Type B pancreatic cell (in vitro differentiated cells): ENCODE measurements at places on chromosomes 11 and 22. TPM values are rescaled to one million over a fixed set of nuclear protein-coding genes. Genes with fewer than 3 reads are reported as not detected.

Gene CRY2
- total RNA-seq = 27.7 and 37.0 TPM in 2 replicates

DNA sequence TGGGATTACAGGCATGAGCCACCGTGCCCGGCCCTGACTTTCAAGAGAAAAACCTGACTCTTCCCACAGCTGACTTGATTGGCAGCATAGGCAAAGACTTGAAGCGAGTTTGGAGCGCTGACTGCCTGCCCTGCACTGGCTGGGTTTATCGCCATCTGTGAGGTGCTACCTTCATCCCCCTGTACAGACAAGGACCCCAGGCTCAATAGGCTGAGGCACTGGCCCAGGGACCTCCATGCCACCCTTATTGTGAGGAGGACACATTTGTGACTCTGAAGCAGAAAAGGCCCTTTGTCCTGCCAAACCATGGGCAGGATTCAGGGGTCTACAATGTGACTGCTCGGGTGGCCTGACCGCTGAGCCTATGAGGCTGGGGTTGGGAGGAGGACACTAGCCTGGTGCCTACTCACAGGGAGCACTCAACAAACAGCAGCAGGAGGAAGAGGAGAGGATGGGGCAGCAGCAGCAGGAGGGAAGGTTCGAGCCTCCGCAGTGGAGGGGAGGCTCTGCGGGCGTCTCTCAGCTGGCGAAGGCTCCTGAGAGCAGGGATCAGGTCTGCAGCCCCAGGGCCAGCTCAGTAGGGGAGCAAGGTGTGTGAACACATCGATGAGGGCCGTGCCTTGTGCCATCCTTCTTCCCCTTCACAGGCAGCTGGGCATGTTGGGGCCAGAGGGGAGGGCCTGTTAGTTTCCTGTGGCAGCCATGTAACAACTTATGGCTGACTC is 72.9 kb upstream of the WNT7B start:
- no peak overlapping the region for H3K27ac ChIP-seq
- peaks cover 35% of the 10 kb centered on the region for H3K27me3 ChIP-seq
- no peak overlapping the region for H3K4me3 ChIP-seq
- H3K36me3 ChIP-seq = no peaks in the 10 kb centered on the region
- DNase-seq = no peak
- H3K4me1 ChIP-seq = peaks cover 8% of the 10 kb centered on the region

Gene BRD1
- total RNA-seq = 51.1 and 53.0 TPM in 2 replicates

- no peak for DNase-seq
- H3K27me3 ChIP-seq = no peaks in the 10 kb centered on the region
- H3K27ac ChIP-seq = no peak overlapping the region
- no peaks in the 10 kb centered on the region for H3K36me3 ChIP-seq
- peaks cover 8% of the 10 kb centered on the region for H3K4me1 ChIP-seq
Measured at GRCh38 chr11:70090961-70091381, 12.9 kb downstream of the ANO1 start.

- no peaks in the 10 kb centered on the region for H3K4me1 ChIP-seq
- DNase-seq = no peak
- H3K27me3 ChIP-seq = no peaks in the 10 kb centered on the region
- H3K27ac ChIP-seq = no peak overlapping the region
- no peaks in the 10 kb centered on the region for H3K36me3 ChIP-seq
Measured at GRCh38 chr22:48588878-48589450, 1238.7 kb downstream of the BRD1 start.

- no peak overlapping the region for H3K27ac ChIP-seq
- DNase-seq = peak; percentile 31
- H3K27me3 ChIP-seq = peaks cover 72% of the 10 kb centered on the region
- H3K4me1 ChIP-seq = peaks cover 11% of the 10 kb centered on the region
Measured at GRCh38 chr22:49672014-49672516, 155.6 kb downstream of the BRD1 start.

GRCh38 chr11:63838150-63838677 is 696 bp upstream of the MARK2 start:
- peak overlapping the region; percentile 83 for H3K27ac ChIP-seq
- peaks cover 48% of the 10 kb centered on the region for H3K4me1 ChIP-seq
- H3K27me3 ChIP-seq = no peaks in the 10 kb centered on the region

GRCh38 chr11:47489395-47489755 is 40.4 kb upstream of the RAPSN start:
- DNase-seq = no peak
- no peaks in the 10 kb centered on the region for H3K4me1 ChIP-seq
- no peaks in the 10 kb centered on the region for H3K27me3 ChIP-seq
- peaks cover 24% of the 10 kb centered on the region for H3K36me3 ChIP-seq

GRCh38 chr22:48321986-48322545 is 1505.6 kb downstream of the BRD1 start:
- H3K4me1 ChIP-seq = peaks cover 14% of the 10 kb centered on the region
- no peak for DNase-seq
- H3K27ac ChIP-seq = no peak overlapping the region

DNA sequence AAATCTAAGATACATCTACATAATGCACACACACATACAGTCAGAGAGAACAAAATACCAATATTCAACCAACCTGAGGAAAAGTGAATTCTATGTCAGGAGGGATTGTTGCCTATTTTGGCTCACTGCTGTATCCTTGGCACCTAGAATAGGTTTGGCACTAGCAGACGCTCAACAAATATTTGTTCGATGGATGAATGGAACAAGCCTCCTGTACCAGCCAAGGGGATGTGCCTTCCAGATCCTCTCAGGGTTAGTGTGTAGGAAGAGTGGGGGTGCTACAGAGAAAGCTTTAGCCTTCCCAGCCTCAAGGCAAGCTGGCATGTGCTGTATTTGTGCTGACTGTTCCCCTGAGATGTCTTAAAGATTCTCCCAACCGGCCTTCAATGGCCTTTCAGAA is 23.3 kb upstream of the POU2AF1 start:
- H3K27me3 ChIP-seq = no peaks in the 10 kb centered on the region
- no peak for DNase-seq
- no peaks in the 10 kb centered on the region for H3K4me1 ChIP-seq
- H3K4me3 ChIP-seq = no peak overlapping the region

DNA sequence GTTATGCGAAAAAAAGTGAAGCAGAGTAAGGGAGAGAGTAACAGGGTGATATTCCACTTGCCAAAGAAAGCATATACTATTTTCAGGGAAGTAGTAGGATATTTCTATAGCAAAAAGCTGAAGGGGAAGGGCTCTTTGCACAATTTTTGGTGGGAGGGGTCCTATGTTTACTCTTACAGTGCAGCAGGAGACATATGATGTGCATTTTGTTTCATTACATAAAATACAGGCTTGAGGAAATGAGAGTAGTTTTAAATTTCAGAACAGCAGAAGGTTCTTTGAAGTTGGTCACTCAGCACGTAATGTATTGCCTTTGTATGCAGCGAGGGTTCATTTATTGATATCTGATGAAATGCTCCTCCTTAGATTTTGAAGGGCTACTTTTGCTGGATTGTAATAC is 3.1 kb upstream of the PIK3IP1 start:
- peaks cover 40% of the 10 kb centered on the region for H3K4me1 ChIP-seq
- no peaks in the 10 kb centered on the region for H3K36me3 ChIP-seq
- H3K27me3 ChIP-seq = no peaks in the 10 kb centered on the region
- H3K4me3 ChIP-seq = peak overlapping the region; percentile 37
- DNase-seq = no peak
